Daoy (cell line): ENCODE measurements at places on chromosomes 1 and 21.

GRCh38 chr21:44337941-44338895, 972 bp downstream of the CFAP410 start:
- peak; percentile 57 for DNase-seq

- DNase-seq = no peak
Measured at GRCh38 chr21:43312011-43312410, 114.9 kb downstream of the SIK1 start.

DNA sequence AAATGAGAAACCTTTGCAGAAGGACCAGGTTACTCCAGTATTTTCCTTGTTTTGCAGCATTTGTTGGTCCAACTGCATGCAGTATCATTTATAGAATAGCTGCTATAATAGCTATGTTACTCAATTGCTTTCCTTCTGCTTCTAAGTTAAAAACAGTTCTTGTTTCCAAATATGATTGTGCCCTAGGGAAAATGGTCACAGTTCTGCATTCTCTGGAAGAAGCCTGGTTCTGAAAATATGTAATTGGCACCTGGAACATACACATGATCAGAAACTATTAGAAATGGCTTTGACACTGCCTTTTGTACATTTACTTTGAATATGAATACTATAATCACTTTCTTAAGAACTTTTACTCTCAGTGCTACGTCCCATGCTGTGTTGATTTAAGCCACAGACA, 33.6 kb downstream of the HENMT1 start:
- DNase-seq = no peak

DNA sequence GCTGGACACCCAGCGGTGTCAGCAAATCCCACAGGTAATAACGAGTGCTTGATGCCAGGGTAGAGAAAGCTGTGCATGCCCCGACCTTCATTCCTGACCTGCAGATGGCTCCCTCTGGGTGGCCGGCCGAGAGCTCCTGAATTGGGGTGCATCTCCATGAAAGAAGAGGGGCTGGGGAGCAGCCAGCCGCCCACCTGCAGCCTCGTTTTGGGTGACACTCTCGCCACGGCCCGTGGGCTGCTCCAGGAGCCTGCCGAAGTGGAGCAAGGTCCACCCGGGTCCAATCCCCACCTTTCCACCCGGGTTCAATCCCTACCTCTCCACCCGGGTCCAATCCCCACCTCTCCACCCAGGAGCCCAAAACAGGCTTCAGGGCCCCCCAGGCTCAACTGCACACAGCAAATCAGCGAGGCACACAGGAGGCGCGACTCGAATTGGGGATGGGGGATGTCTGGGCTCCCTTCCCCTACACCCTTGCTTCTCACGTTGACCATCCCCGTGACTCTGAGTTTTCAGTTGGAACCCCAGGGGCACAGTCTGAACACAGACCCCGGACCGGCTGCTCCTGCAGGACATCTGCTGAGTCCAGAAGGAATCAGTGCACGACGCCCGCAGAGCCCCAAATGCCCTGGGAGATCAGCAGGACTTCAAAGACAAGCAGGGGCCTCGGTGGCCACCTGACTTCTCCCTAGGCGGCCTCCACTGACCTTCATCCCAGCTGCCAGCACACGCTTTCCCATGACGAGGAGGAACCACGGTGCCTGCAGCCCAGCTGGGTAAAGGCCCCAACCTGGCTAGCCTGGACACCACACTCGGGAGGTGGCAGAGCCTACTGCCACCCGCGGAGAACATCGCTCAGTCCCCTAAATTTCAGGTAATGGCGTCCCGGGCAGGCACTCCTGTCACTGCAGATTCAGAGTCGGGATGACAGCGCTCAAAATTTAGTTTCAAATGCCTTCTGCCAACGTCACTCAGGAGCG, 159.0 kb downstream of the NPHP4 start:
- no peak for DNase-seq

DNA sequence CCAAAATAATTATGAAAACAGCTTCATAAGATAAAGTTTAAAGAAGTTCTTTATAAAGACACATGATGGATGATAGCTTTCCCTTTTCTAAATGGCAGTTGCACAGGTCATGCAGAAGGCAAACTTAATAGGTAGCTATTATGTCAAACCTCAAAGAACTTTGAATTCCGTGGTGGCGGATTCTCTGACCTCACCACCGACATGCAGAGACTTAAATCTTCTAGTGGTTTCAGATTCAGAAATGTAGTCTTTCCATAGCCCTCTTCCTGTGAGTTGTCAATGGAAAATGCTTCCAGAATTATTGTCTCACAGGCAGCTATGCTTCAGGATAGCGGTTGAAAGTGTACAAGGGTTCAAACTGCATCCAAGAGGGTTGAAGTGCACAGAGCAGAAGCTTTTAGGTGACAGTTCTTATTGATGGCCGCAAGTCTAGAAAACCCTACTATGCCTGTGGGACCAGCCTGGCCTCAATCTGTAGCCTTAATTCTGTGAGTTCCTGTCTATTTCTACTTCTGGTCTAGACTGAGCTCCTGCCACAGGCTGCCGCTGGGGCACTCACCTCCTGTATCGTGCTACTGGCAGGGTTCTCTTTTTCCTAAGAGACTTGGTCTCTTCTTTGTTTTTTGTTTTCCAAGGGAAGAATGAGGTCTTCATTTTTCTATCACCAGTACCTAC, 117.0 kb upstream of the ERRFI1 start:
- DNase-seq = peak; percentile 77

DNA sequence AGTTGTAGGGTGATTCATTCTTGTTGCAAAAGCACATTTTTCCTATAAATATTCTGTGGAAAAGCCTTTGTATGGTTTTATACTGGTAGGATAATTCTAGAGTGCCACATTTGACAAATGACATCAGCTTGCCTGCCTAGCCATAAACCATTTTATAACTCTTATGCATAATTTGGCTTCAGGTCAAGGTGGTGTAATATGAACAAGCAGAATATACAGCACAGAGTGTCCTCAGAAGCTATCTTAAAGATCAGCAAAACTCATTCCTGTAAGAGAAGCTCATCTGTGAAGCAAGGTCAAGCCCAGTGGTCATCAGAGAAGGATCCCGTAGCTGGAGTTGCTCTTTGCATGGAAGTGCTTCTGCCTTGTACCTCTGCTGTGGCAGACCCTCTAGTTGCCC, 24.0 kb upstream of the C1orf21 start:
- no peak for DNase-seq

DNA sequence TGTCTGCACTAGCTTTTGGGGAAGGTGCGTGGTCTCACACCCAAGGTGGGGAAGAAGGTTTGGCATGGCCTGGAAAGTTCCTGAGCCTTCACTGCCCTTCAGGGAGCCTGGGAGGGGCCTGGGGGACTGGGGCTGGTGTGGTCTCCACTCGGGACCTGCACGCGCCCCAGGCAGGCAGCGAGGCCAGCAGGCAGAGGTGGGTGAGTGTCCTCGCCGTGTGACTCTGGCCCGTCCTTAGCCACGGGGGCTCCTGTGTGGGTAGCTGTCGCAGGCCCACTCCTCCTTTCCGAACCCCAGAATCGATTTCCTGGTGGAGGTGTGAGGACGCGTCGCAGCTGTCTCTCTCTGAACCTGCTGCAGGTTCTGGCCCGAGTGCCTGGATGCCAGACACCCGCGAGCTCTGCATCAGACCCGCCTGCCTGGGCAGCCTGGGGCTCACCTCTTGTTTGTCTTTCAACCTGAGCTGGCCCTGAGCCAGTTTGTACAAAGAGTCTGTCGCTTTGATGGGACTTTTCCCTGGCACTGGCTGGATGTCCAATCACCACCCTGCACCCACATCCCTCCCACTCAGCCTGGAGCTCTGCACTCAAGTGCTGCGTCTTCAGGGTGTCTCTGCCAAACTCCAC, 36.0 kb upstream of the SLC19A1 start:
- no peak for DNase-seq

GRCh38 chr1:75373542-75374159, 237.3 kb downstream of the SLC44A5 start:
- DNase-seq = no peak

DNA sequence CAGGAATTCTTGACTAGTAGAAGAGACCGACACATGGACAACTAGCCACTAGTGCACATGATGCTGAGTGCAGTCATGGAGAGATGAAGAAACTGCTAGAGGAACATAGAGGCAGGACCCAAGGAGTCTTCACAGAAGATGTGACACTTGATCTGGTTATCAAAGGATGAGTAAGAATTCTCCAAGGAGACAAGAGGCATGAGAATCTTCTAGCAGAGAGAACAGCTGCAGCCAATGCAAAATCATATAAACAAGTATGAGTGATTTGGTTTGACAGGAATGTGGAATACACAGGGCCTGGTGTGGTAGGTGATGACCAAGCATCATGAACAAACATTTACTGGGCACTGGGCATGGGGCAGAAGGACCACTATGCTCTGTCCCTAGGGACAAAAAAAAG, 140.9 kb upstream of the CTTNBP2NL start:
- DNase-seq = no peak

DNA sequence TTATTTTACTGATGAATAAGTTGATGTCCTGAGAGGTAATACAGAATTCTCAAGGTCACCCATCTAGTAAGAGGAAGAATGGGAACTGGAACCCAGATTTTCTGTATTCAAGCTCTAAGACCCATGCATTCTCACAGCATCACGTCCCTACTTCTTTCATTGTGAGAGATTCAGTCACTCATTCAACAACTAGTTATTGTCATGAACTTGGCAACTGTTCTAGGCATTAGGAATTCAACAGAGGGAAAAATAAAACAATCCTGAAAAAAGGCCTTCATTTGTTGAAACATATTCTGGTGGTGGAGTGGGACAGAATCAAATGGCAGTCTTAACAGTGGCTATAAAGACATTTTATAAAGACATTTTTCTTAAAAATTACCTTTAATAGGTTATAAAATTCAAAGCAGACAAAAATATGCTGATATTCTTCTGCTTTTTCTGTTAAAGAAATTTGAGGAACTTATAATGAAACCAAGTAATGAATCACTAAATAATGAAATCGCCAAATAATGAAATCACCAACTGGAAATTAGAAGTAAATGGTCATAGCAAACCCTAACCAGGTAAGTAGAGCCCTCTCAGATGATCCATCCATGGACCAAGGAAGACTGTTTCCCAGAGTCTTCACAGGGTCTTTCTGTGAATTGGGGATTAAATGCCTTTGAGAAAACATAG, 136.5 kb upstream of the DPYD start:
- DNase-seq = no peak

DNA sequence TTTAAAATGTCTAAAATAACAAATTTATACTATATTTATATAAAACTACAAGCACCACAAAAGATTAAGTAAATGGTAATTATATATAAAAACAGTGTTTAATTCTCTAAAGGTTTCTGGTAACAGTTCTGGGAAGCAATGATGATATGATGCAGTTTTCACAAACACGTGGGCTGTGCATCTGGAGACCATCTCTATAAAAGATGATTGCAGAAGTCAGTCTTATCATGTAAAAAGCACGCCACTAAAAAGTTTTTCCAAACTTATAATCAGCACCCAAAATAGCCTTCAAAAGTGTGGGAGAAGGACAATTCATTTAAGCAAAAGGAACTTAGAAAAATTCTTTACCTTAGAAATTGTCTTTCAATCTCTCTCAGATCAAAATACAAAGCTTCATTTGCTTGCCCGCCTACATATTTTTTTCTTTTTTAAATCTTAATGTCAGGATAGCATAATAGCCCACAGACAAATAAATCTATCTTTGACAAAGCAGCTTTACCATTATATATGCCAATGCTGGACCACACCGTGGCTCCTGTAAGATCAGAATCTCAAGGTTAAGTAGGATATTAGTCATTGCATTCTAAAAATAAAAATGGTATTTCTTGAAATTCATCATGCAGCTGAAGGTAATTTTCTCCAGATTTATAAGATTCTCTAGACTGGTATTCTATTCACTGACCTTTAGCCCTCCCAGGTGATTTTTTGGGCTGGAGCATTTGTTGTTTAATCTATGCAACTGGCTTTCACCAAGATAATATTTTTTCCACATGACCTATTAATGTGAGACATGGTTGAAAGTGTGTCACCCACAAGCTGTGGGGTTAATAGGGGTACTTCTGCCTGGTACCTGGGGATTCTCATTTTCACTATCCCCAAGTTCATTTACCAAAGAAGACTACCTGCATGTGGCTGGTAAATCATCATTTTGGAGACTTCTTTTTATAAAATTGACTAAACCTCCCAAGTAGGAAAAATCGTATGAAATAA, 189.6 kb upstream of the ST6GALNAC5 start:
- no peak for DNase-seq

DNA sequence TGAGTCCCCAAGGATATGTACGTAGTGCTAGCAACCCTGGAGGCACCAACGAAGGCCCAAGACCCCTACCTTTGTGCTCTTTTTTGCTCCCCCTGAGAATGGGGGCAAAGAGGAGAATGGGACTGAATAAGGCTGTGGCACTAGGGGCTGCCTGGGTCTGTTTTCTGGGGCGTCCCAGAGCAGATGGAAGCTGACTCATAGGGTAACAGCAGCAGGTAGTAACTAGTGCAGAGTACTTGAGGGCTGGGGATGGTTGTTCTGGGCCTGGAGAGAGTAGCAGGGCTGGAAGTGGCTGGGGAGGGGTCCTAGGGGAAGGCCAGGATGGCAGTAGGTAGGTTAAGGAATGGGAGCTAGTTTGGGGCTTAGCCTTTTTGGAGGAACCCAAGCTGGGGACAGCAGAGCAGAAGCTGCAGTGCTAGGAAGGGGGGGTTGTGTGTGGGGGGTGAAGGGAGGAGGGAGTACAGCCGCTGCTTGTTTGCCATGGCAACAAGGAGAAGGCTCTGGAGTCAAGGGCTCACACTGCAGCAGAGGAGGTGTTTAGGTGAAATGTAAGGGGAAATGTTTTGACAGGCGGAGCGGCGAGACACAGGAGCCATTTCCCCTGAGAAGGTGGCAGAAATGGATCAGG, 1.8 kb downstream of the NCDN start:
- DNase-seq = no peak

GRCh38 chr1:36034692-36035091, 49.2 kb upstream of the TEKT2 start:
- DNase-seq = peak; percentile 45

DNA sequence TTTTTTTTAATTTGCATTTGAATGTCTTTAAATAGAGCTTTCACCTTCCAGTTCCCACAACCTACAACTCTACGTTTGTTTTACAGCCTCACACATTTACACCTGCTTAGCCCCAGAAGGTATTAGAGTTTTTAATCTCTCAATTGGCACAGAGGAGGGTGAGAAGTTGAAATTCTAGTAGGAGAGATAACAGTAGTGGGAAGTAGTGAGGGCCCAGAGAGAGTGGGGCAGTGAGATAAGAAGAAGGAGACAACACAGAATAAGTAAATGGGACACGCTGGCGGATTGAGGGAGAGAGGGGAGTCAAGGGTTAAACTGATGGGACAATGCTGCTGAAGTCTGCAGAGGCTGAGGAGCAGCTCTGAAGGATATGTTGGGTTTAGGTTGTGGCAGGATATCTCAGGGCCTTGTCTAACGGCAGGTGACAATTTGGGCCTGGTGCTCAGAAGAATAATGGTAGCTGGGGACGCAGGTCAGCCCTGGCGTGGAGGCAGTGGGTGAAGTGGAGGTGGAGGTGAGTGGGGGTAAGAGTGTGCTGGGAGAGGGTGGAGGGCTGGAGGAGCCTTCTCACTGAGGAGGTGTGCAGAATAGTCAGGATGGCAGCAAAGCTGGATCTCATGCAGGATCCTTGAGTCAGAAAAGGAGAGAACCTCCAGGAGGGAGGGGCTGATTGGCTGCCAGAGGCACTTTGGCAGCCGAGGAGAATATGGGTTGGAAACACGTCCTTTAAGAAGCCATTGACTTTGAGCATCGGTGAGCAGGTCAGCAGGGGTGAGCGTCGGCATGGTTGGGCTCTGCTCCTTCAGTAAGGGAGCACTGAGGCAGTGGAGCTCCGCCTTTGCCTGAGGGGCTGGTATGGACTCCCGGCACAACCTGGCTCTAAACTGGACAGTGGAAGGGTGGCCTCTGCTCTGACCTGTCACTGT, 72.9 kb downstream of the SYT6 start:
- no peak for DNase-seq

- DNase-seq = peak; percentile 62
Measured at GRCh38 chr1:201361652-201362504, 15.6 kb downstream of the TNNT2 start.

GRCh38 chr1:82141390-82141789, 340.7 kb downstream of the ADGRL2 start:
- DNase-seq = no peak
